Osteoblast (primary cell): ENCODE measurements at places on chromosomes 2 and 18.
A peak's percentile ranks its signal among the peaks of the same experiment; 100 is the strongest.

GRCh38 chr2:151819920-151820319 is 8.3 kb downstream of the ARL5A start:
- DNase-seq: no peak

DNA sequence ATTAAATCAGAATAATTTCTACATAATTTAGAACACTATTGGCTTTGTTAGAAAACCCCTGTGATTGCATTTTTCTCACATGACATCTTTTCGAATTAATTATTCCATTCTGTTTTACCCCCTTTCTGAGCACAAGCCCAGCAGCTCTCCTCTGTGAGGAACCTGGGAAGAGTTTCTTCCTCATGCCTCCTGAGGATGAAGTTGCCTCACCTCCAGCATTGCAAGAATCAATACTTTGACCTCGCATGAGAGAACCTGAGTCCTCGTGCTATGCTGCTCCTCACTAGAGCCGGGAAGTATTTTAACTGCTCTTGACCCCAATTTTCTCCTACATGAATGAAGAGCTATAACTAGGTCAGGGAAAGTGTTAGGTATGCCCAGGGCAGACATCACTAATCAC is 77.1 kb upstream of the RAPH1 start:
- no peak for DNase-seq

DNA sequence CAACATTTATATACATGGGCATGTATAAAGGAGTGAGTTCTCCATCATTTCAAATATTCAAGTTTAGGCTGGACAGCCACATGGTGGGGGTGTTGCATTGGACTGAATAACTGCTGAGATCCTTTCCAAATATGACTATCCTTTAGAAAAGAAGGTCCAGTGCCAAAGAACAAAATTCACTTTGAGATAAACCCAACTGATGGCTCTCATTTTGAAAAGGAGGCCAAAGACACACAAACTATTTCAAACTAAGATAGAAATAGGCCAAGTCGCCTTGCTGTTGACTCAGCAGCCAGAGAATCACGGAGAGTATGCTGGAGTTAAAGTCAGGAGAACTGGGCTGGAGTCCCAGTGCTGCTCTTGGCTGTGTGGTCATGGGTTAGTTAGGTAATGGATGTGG is 204.5 kb upstream of the LRATD1 start:
- DNase-seq: no peak

- peak; percentile 95 for DNase-seq
Measured at GRCh38 chr18:11857177-11857887, 6.1 kb downstream of the CHMP1B start.

DNA sequence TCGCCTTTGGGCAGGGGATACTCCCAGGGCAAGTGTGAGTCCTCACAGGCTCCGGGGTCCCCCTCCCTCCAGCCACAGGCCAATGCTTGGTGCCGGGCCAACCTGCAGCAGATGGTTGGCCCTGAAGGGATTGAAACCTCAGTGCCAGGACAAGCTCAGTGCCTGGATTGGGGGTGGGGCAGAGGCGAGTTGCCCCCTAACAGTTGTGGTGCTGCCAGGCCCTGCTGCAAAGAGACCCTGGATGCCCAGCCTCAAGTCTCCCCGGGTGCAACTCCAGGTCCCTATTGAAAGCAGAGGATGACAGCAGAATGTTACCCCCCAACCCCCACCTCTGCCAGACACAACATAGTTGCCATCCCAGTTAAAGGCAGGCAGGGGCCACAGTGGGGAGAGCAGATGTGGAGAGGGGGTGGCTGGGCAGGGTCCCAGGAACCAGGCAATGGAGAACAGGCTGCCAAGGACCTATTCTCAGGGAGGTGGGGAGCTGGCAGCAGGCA is 9.5 kb upstream of the RNF103 start:
- no peak for DNase-seq

- no peak for DNase-seq
Measured at GRCh38 chr2:142425551-142425950, 294.7 kb upstream of the LRP1B start.

- no peak for DNase-seq
Measured at GRCh38 chr2:196914867-196915460, 11.5 kb downstream of the PGAP1 start.

GRCh38 chr2:78718024-78718423 is 307.5 kb upstream of the REG3G start:
- no peak for DNase-seq

GRCh38 chr18:34528177-34528576 is 181.9 kb upstream of the DTNA start:
- no peak for DNase-seq

DNA sequence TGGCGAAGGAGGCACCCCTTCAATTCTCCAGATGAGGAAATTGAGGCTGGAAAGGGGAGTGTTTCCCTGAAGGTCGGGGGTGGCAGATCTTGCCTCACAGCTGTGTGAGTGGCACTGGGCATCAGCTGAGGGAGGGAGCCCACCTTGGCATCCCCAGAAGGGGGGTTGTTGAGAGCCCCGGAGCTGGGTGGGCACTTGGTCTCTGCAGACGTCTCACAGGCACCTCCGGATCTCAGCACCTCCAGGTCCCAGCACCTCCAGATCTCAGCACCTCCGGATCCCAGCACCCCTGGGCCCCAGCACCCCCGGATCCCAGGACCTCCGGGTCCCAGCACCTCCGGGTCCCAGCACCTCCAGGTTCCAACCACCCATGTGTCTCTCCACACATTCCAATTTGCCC is 137.9 kb downstream of the NFATC1 start:
- DNase-seq: no peak

DNA sequence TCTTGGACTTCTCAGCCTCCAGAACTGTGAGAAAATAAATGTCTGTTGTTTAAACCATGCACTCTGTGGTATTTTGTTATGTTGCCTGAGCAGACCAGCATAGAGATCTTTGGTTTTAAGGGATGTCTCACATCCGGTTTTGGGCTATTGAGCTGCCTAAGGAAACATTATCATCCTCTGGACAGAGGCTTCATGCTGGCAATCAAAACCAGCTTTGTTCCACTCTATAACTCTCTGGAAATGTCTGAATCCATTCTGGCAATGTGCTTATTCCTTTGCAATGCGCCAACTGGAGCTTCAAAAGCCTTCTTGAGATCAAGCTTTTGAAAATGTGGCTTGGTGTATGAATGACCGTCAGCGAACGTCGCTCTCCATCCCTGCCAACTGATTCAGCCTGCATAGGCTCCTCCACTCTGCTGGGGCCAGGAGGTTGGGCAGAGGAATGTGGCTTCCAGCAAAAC is 183.6 kb upstream of the MGAT5 start:
- DNase-seq: no peak

DNA sequence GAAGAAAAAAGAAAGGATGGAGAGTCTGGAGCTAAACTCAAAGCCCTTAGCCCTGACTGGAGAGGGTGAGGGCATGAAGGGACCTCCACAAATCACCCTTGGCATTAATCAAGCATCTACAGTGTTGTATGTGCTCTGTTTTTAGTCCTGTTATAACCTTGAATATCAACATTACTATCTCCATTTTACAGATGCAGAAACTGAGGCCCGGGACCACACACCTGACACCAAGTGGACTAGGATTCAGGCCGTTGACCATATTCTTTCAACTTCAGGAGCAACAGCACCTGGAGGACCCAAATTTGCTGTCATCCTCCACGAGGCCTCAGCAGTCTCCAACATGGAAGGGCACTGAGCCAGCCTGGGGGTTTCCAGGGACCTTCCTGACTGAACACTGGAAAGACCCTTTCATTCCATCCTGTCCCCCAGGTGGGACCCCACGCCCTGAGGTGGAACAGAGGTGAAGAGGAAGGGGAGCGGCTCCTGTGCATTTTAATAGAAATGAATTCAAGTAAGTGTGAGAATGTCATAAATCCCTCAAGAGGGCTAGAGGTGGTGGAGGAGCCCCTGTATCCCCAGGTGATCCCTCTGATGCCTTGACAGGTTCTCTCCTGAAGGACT is 41.0 kb downstream of the SERTAD2 start:
- no peak for DNase-seq

DNA sequence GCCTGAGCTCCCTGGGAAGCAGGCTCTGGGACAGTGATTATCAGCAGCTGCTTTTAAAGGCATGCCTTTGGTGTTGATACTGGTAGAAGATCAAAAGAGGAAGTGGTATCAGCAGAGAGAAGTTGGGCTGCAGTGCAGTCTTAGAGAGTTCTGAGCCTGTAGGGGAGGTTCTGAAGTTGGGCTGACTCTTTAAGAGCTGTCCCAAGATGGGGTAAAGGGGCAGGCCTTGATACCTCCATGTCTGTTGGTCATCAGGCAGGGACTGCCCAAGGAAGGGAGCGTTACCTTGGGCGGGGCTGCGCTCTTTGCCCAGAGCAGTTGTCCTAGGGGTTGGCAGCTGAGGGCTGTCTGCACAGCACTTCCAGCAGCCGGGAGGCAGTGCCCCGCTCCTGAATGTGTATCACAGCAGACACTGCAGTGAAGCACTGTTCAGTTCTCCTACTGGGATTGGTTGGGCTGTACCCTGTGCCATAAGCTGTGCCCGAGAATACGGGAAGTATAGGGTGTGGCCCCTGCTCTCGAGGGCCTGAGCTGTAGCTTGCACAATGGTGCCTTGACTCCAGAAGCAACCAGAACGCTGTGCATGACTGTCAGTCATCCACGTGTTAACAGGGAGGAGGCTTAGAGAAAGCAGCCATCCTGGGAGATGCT is 177.0 kb downstream of the CTIF start:
- DNase-seq: no peak

DNA sequence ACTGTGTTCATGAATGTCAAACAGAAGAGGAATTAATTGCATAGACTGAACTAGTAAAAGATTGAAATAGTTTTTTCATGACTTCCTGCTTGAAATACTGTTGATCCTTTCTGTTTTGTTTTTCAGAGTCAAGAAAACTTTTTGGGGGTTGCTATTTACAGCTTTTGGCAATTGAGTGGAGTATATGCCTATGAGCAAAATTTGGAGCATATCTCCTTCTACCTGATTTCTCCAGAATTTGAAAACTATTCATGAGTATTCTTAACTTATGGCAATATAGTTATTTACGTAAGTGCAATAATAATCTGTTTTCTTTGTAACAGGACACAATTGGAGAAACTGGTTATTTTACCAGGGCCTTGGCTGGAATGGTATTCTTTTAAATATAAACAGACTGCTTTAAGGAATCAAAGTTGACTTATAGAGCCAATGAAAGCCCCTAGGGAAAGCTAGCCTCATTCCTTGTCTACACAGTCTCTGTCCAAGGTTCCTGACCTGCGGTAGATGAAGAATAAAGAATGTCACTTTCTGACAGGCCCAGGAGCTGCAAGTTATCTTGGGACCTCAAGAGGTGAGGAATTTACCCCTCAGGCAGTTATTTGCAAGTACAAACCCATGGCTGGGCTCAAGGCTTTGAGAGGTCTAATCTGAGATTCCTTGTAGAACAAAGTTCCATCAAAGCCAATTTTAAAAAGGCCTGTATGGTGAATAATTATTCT is 193.5 kb upstream of the NDUFV2 start:
- DNase-seq: no peak

GRCh38 chr2:50059462-50059861 is 905.1 kb upstream of the FSHR start:
- DNase-seq: no peak

DNA sequence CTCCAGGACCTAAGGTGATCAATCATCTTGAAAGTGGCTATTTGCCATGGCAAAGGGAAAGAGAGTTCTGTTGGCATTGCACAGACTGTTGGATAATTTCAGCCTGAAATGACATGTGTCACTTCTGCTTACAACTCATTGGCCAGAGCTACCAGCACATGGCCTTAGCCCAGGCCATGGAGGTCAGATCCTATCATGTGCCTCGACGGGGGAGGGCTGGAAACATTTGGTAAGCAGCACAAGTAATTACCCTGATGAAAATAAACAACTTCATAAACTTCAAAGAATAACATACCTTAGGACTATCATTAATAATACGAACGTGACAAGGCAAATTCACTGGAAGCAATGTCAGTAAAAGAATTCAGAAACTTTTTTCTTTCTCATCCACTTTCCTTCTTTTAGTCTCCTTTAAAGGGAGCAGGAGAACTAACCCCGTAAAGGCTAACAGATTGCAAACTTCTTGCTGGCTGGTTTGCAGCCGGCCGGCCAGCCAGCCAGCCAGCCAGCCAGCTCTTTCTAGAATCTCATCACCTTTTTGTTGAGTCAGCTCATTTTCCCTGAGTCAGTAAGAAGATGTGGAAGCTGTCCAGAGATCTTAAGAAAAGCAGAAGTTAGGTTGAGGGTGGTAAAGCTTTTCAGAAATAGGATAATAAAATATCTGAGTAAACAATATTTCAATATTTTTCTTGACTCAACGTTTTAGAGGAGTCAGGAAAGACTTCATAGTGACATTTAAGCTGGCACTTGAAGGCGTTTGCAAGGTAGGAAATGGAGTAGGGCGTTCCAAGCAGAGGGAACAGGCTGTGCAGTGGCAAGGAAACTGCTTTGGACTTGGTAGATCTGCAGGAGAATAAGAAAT is 31.9 kb downstream of the CNRIP1 start:
- no peak for DNase-seq

DNA sequence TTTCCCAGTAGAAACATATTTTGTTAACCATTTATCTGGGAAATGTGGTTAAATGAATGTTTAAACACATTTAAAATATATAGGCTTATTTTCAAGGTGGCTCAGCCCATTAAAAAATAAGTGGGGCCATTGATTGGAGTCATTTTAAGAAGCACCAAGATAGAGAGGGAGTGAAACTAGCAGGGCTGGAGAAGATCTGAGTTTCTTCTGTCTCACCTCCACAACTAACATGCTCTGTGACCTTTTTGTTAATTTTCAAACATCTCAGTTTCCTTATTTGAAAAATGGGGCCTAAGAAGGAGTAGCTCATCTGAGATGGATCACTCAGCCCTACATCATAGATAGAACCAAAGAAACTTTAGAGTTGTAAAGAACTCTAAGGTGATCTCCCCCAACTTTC is 254.8 kb downstream of the KCNS3 start:
- DNase-seq: no peak

DNA sequence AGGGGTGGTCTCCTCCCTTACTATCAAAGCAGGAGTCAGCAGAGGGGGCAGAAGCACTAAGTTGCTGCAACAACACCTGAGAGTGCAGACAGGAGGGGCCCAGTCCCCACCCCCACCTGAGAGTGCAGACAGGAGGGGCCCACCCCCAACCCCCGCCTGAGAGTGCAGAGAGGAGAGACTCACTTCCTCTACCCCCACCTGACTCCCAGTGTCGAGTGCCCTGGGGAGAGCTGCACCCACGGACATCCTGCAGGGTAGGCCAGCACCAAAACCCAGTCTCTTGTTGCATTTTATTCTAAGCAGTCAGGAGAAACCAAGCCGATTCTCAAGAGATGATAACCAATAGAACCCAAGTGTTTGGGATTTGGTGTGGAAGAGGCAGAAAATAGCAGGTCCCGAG is 78.4 kb downstream of the NAPG start:
- DNase-seq: no peak

DNA sequence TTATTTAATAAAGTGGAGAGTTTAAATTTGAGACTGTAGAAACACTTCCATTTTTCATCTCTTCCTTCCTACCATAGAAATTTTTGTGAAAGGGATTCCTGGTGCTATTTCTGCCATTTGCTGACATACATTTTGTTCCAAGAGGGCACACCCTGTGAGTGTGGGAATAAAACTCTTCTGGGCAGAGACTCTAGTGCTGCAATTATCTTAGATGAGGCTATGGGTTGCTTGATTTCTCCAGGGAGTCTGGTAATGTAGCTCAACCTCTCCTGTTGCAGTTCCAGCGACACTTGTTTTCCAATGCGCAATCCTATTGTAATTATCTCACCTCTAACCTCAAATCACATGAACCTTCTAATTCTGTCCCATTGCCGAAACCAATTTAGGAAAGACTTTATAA is 60.1 kb upstream of the ZSWIM2 start:
- no peak for DNase-seq

GRCh38 chr2:6394276-6394675 is 471.4 kb downstream of the CMPK2 start:
- no peak for DNase-seq

GRCh38 chr2:229713371-229714079 is 830 bp downstream of the DNER start:
- no peak for DNase-seq

GRCh38 chr2:106085181-106085940 is 108.7 kb downstream of the UXS1 start:
- DNase-seq: no peak
